ENCODE measurements at places on chromosomes 5 and 9.
A peak's percentile ranks its signal among the peaks of the same experiment; 100 is the strongest.

DNA sequence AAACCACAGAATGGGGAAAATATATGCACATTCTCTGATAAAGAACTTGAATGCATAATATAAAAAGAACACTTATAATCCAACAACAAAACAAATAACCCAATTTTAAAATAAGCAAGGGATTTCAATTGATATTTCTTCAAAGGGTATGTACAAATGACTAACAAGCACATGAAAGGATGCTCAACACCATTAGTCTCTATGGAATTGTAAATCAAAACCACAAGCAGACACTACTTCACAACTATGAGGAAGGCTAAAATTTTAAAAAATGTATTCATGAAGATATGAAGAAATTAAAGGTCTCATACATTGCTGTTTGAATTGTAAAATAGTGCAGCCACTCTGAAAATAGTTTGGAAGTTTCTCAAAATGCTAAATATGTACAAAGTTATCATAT is 78.9 kb upstream of the GAS1 start:
- no peak for DNase-seq

- DNase-seq: no peak
These were observed 86.2 kb upstream of the RAPGEF1 start for GRCh38 chr9:131826053-131826452.

DNA sequence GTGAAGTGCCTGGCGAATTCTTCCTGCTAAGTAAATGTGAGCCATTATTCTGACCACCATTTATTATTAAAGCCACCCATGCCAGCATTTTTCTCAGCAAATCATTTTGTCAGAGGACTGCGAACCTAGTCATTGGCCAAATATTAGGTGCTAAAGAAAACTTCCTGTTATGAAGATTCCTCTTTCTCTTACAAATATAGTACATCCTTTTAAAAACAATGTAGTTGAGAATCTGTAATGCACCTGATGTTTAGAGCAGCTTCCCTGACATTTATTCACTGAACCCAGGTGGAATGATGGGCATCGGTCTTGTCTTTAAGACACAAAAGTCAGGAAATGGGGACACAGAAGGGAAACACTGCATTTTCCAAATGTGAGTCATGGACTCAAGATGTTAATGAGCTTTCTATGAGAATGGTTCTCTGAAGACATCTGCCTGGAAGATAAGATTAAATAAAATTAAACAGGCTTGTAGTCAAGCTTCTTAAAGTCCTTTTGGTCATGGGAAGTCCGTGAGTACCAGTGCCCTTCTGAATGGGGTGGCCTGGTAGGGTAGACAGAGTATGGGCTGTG is 290.6 kb downstream of the FBXL7 start:
- no peak for DNase-seq

- no peak for DNase-seq
These were observed 553 bp downstream of the MAP3K1 start for GRCh38 chr5:56815658-56816545.

DNA sequence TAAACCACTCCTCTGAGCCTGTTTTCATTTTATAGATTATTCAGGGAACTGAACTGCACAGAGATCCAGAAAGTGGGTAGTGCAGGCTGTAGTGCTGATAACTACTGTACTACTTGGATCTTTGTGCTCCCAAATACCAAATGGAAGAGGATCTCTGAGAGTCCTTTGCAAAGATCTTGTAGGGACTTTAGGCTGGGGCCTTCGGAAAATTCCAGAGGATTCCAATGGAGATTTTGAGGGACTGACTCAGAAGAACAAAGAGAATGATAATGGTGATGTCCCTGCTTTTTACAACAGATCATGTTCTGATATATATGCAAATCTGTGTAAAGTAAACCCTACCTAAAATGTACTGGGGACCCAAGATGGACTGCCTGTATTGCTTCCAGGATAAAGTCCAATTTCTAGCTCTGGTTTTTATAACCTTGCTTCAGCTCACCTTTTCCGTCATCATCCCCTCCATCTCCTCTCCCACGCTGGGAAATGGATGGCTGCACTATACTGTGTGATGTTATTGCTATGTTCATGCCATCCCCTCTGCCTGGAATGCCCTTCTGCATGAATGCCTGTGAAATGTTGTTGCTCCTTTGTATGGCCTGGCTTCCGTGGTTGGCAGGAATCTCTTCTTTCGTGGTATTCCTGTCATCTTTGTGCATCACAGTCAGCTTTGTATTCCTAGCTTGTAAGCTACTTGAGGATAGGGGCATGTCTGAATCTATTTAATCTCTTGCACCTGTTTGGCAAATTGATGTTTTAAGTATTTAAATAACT is 9.7 kb upstream of the PSMD5 start:
- no peak for DNase-seq

GRCh38 chr5:144538845-144539244 is 368.2 kb downstream of the KCTD16 start:
- DNase-seq: no peak

- no peak for DNase-seq
These were observed 325.4 kb downstream of the ARL15 start for GRCh38 chr5:53984971-53985370.

GRCh38 chr5:139251281-139251687 is 42.3 kb upstream of the MATR3 start:
- no peak for DNase-seq

DNA sequence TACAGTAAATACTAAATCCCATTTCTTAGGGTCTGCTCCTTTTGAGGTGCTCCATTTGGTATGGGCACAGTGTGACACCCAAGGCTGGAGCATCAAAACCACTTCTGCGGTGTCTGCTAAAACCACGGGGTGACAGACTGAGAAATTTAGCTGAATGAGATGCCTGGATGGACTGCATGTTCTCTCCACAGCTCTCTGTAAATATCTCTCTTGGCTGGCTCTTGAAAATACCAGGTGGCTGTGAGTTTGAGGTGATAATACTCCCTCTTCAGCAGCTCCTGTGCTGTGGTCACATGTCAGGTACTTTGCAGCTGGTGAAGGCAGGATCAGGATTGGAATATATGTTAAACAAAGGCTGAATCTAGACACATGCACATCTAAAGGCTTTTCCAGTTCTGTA is 93.7 kb upstream of the SIMC1 start:
- DNase-seq: no peak

DNA sequence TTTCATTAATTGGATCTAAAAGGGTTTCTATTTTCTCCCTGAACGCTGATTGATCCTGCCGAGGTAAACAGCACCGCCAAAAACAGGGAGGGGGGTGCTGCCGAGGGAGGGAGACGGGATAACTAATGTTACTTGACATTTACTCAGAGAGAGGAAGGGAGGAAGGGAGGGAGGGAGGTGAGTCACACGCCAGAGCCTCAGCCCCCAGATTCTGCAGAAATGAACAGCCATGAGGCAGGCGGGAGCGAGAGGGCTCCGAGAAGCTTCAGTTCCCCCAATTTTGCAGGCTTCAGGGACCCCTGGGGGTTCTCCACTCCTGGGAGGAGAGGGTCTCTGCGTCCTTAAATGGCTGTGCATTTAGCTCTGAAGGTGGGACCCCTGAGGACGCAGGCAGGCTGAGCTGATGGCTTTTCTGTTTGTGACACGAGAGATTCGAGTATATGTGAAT is 59.1 kb upstream of the IER5L start:
- no peak for DNase-seq

- no peak for DNase-seq
These were observed 114.7 kb upstream of the IL7R start for GRCh38 chr5:35741971-35742370.

DNA sequence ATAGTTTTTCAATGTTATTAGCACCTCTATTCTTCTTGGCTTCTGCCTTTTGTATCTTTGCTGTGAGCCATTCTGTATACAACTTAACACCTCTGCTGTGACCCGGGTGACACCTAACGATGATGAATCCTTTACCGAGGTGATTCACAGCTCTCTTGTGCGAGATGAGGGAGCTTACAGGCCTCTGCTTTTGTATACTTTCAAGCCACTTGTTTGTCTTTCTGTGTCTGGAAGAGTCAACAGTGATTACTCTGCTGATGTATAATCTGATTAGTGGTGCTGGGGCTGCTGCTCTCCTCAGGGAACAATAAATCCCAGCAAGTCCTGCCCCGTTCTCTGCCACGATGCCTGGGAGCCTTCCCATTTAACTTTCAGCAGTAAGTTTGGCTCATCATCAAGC is 442.9 kb upstream of the SGCD start:
- DNase-seq: no peak

- DNase-seq: no peak
These were observed 30.7 kb upstream of the TGFBR1 start for GRCh38 chr9:99073985-99074901.

DNA sequence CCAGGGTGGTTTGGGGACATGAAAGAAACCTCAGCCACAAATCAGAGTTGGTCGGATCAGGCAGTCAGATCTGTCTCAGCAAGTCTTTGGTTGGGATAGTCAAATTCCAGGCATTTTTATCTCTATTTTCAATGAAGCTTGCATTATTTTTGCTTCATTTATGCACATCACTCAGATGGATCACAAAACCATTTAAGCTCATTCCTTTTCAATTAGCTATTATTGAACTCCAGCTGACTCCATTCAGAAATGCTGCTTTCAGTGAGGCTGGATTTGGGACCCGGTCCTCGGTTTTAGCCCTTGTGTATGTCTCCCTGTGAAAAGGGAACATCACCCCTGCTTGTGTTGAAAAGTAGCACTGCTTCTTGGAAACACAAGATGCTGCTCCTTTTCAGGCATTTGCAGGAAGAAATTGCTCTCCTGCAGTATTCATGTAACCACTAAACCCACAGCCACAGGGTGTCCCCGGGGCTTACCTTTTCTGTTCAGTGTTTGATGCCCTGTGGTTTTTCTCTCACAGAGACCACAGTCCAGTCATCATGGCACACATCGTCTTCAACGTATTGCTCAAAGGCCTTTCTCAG is 232.9 kb downstream of the NFIB start:
- DNase-seq: no peak

GRCh38 chr9:130107955-130108354 is 54.2 kb downstream of the GPR107 start:
- DNase-seq: no peak

DNA sequence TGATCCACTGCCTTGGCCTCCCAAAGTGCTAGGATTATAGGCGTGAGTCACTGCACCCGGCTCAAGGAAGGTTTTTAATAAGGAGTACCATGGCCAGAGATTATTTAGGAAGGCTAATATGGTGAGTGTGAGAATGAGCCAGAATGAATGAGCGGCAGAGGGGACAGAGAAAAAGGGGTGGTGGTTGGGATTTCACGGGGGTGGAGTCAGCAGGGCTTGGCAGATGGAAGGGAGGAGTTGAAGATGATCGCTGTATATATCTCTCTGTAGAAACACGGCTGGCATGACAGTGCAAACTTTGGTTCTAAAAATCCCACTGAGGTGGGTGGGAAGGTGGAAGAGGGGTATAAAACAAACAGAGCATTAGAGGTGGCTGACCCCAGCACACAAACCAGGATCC is 176.7 kb upstream of the TBC1D2 start:
- DNase-seq: no peak

GRCh38 chr5:39146831-39147540 is 72.4 kb downstream of the FYB1 start:
- DNase-seq: no peak

DNA sequence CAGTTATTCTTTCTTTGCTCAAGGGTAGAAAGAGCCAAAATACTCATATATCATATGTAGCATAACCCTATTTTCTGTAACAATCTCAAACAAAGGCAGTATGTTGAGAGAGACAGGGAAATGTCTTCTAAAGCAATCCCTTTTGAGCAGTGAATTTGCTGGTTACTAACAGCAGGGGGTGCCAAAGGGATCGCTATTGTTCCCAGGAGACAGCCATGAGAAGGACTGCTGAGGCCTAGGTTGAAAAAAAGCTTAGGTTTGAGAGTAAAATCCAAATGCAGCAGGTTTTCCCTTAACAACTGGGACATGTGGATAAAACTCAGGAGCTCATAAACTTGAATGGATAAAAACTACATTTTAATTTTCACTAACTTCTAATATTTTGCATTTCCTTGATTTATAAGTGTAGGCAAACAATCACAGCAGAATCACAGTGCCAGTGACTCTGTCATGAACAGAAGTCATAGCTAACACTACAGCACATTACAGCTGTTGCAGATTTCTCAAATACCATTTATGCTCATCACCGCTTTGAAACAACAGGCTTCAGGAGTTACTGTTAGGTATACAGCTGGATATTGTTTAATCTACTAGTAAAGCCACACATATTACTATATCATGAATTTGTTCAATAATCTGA is 148.4 kb downstream of the MAPKAP1 start:
- peak; percentile 56 for DNase-seq

GRCh38 chr9:91354881-91355280 is 6.8 kb downstream of the AUH start:
- DNase-seq: no peak

DNA sequence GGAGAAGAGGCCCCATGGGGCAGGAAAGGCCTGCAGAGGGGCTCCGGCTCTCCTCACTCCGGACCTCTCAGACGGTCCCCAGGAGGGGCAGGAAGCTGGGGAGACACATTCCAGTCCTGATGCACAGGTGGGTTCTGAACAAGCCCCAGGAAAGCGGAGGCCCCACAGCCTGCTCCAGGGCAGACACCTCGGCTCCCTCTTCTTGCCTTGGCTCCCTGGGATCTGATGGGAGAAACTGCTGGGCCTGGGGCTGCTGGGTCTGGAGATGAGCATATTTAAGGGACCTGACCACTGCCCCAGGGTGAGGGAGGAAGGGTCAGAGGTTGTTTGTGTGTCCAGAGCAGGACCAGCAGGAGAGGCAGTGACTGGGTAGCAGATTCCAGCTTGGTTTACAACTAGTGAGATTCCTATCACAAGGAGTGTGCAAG is 1.2 kb downstream of the CORO2A start:
- no peak for DNase-seq

DNA sequence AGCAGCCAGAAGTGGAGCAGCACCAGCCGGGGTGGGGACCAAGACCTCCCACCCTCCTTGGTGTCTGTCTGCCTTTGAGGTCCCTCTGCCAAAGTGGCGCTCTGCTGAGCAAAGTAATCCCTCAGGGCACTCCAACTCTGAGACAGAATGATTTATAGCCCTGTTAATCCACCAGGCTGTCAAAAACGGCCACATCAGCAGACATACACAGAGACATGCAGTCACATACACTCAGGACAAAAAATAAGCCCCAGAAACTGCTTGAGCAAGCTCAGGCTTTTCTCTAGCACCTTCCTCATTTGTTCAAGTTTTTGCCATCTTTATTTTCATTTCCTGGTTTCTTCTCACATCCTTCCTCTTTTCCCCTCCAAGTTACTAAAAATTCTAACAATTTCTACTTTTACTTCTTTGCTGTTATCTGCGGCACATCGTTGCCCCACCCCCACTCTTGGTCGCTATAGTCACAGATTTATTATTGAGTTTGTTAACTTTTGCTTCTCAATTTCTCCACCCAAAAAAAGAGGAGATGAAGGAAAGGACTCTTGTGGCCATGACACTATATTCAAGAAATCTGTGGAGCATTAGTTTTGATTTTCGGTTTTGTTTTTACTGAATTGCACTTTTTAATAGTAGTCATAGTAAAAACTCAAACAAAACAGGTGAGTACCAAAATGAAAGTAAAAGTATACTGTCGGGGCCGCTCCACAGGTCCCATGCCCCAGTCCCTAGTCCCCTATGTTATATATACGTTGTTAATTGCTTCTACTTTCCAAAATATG is 17.4 kb upstream of the ADRB2 start:
- DNase-seq: no peak

- no peak for DNase-seq
These were observed 112.5 kb downstream of the UHRF2 start for GRCh38 chr9:6525326-6526045.

- DNase-seq: no peak
These were observed 218.8 kb downstream of the PRR16 start for GRCh38 chr5:120682851-120683250.
